ENCODE measurements at places on chromosomes 3 and 15.

DNA sequence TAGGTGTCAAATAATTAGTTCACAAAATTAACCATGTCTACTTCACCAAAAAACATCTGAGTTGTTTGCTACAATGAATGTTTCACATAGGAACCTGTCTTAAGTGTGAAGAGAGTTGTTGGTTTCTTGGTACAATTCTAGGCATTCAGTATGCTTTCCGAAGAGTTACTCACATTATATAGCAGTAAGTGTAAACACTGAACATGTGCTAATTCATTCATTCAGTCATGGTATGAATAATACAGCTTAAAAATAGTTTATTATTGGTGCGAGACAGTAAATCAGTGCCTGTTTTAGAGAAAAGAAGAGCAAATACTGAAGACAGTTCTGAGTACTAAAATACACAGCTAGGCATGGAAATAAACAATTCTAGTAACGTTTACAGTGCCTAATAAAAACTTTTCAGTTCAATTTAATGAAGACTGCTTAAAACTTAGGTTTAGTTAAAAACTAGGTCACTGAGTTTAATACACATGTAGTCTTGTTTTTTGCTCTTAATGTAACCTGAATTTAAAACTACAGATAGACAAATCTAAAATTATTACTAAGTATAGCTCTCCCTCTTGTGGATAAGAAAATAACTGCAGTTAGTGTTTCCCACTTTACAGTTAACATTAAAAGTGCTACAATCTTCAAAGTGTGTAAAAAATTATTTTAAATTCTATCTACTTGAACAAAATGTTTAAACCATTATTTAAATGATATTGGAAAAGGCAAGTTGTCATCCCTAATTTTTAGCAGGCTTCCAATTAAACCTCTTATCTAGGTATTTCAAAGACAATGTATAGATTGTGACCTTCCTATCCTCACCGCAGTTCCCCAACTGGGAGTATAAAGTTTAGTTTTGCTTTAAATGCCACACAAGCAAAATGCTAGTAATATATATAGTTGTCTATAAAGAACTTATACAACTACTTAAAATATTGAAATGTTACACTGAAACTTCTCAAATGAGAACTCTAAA is 20.1 kb upstream of the ZCWPW2 start:
- DNase-seq: no peak

DNA sequence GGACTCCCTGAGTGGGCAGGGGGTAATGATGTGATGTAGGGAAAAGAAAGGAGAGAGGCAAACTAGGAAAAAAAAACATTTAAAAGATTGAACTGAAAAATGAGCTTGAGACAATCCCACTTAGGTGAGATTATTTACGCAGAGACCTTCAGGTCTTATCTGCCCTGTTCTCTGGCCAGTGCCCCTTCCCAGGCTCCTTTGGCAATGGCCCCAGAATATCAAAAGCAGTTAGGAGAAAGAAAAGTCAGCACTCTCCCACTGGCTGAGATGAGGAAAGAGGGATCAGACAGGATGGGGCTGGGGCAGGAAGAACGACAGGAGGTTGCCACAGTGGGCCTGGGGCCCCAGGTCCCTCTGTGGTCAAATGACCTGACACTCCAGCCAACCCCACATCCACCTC is 105.4 kb downstream of the MEGF11 start:
- DNase-seq: no peak

DNA sequence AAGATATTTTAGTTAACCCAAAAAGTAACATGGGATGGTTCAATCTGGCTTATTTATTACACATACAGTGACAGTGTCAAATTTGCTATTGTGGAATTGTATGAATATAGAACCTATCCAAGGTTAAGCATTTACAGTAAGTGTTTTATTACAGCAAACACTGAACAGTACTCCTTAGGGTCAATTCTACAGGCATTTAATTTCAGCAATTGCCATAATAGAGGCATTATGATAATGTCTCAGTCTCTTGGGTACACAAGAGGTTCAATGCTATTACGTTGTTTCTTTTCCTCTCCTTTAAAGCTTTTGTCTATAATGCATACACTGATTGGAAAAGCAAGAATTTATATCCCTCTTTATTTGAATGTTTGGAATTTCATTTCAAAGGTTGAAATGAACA is 275.7 kb upstream of the NAALADL2 start:
- DNase-seq: no peak

DNA sequence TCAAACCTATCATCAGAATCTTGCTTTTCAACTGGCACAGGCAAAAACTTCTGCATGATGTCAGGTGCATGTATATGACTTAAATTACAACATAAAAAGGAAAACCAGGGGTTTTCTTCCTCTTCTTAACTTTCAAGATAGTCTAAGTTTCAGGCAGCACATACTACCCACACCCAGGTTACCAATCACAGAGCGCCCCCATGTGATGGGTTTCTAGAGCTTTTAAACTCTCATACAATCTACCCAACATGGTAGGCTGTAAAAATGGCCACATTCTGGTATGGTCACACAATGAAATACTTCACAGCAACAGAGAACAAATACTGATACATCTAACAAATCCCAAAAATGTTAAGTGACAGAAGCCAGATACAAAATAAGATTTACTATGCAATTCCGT is 7.4 kb downstream of the MESD start:
- DNase-seq: no peak
